ENCODE measurements at places on chromosomes 5 and 9.

GRCh38 chr9:72958485-72959281 lies 5.8 kb upstream of the ALDH1A1 start:
- DNase-seq = no peak

GRCh38 chr5:3043600-3043999 lies 292.1 kb upstream of the IRX2 start:
- DNase-seq = no peak

GRCh38 chr9:16029796-16030363 lies 477.0 kb downstream of the CCDC171 start:
- no peak for DNase-seq

GRCh38 chr9:109391176-109391575 lies 70.3 kb upstream of the EPB41L4B start:
- DNase-seq = no peak

GRCh38 chr9:72674961-72675360 lies 153.6 kb downstream of the TMC1 start:
- no peak for DNase-seq

- no peak for DNase-seq
Measured at GRCh38 chr9:98482226-98482625, 226.5 kb downstream of the GABBR2 start.

DNA sequence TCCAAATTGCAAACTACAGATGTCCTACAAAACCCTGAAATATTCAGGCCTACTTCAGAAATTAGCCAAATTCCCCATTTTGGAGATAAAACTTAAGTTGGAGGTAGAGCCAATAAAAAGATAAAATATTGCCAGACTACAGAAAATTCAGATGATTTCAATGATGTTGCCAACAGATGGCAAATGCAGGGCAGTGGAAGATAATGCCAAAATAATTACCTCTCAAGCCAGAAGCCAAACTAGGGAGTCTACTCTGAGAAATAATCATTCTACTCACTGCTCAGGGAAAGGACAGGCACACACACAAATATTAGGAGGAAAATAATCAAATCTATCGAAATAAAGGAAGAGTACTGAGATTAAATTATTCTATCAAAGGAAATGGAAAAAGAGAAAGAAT lies 347.5 kb upstream of the CCNG1 start:
- DNase-seq = no peak

DNA sequence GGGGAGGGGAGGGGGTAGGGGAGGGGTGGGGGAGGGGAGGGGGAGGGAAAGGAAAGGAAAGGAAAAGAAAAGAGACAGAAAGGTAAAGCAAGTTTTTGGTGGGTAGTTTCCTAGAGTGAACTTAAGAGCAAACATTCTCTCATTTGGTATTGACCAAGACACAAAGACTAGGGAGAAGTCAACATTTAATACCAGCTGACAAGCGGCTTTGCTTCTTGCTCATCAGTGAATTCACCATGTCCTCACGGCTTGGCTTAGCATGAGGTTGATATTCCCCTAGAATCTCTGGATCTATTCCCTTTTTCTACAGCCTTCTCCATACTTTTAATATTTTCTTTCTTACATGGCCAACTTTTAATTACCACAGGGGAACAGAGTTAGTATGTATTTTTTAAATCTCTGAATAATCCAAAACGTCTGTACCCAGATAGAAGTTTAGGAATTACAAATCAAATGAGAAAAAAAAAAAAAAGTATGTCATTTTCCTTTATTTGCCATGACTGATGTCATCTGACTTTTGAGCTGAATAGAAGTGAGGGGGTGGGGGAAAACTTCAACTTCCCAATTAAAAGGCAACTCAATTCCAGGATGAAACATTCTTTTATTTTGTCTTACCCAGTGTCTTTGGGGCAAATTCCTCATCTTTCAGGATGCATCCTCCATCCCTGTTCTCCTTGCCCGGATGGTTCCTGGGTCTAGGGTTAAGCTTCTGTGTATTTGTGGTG lies 40.1 kb upstream of the GLIS3 start:
- DNase-seq = no peak

DNA sequence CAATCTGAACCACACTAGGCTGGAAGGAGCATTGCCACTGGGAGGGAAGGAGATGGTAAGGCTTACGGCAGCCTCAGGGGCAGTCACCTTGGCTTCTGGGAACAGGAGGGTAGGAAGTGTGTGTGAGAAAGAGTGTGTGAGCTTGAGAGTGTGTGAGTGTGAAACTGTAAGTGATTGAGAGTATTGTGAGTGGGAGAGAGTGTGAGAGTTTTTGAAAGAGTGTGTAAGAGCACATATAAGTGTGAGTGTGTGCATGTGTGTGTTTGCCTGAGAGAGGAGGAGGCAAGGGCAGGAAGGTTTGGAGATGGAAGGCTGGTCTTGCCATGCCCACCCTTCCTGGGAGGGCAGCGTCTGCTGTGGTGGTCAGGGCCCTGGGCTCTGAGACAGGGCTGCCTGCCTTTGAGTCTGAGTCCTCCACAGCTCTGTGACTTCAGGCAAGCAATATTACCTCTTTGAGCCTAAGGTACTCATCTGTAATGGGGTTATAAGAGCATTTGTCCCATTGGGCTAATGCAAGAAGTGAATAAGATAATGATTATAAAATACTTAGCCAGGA lies 51.9 kb upstream of the BOD1 start:
- no peak for DNase-seq

GRCh38 chr9:22622815-22623214 lies 176.2 kb downstream of the DMRTA1 start:
- DNase-seq = no peak

GRCh38 chr5:172530406-172530805 lies 76.1 kb upstream of the SH3PXD2B start:
- no peak for DNase-seq

- DNase-seq = peak; percentile 80
Measured at GRCh38 chr9:7287065-7287464, 512.5 kb downstream of the DMAC1 start.

DNA sequence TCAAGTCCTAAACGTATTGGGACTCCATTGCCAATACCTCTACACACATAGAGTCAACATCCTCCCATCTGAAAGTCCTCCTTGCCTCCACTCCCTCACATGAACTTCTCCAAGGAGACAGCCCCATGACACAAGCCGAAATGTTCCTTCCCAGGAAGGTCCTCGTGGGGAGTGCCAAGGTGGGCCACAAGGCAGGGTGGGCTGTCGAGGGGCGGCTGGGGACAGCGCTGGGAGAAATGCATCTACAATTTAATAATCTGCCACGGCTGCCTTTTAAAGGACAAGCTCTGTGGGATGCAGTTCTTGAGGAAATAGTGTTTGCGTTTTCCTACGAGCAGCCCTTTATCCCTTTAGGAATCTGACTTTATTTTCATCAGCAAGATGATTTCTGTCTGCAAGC lies 138.7 kb downstream of the GABBR2 start:
- no peak for DNase-seq

- no peak for DNase-seq
Measured at GRCh38 chr9:132894862-132895835, 16.5 kb downstream of the SPACA9 start.

GRCh38 chr9:123713282-123713681 lies 216.6 kb downstream of the DENND1A start:
- DNase-seq = no peak

GRCh38 chr5:156208271-156208670 lies 118.7 kb upstream of the SGCD start:
- DNase-seq = no peak

DNA sequence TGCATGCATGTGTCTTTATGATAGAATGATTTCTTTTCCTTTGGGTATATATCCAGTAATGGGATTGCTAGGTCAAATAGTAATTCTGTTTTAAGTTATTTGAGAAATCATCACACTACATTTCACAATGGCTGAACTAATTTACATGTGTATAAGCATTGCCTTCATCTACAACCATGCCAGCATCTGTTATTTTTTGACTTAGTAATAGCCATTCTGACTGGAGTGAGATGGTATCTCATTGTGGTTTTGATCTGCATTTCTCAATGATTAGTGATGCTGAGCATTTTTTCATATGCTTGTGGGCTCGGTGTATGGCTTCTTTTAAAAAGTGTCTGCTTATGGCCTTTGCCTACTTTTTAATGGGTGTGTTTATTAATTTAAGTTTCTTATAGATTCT lies 102.3 kb upstream of the CCDC112 start:
- DNase-seq = no peak

DNA sequence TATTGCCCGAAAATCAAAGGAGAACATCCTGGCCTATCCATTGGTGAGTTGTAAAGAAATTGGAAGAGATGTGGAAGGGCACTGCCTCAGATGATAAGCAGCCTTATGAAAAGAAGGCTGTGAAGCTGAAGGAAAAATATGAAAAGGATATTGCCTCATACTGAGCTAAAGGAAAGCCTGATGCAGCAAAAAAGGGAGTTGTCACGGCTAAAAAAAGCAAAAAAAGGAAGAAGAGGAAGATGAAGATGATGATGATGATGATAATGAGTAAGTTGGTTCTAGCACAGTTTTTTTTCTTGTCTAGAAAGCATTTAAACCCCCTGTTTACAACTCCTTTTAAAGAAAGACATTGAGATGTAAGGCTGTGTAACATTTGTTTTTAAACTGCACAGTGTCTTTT lies 59.8 kb upstream of the ZBED3 start:
- DNase-seq = no peak

DNA sequence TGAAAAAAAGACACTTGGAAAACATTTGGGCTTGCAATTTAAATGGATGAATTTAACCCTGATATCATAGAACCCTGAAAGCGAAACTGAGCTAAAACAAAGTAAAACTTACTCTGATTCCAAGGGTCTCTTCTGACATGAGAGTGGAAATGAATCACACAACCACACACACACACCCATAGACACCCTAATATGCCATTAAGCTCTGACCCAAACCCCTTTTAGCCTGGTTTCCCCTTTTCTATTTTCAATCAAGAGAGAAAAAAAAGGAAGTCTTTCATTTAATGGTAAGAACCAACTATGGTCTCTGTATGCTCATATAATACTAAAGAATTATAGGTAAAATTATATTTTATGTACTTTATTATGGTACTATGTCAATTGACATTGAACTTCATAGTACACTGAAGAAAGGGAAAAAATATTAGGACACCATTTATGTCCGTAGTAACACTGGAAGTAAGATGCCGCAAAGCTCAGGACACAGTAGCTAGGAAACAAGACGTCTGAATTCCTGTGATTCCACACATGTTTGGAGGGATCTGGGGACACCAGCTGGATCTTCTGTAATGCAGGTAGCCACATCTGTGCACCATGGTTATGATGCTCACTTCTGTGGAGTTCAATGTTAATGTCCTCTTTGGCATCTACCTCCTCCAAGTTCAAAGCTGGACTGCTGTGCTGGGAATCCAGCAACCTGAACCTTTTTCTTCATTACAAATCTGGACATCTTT lies 95.8 kb downstream of the PCSK1 start:
- DNase-seq = no peak

DNA sequence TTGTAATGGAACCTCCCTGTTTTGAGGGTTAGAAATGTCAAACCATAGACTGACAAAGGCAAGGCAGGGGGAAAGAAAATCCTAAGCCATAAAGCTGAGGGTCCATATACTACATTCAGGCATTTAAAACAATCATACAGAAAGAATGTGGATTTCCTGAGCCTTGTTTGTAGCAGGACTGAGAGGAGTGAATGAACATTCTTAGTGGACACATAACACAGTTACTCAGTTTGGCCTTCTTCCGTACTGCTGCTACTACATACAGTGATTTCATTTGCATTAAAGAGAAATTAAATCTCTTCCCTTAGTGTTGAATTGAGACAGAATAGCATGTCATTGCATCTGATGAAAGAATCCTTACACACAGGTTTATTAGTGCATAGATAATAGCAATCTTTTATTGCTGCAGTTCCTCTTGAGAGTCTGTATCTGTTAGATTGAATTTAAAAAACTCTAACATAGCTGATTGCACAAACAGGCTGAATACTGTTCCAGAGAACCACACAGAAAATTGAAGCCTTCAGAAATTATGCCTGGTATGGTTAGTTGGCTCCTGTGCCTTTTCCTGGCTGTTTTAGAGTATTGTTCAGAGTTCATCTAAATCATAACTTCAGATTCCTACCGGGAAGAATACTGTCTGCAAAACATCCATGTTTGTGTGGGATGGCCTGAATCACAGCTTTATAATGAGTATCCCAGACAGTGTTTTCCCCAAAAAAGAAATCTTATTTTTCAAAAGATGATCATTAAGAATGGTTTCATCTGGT lies 2.0 kb upstream of the MTX3 start:
- DNase-seq = no peak

- DNase-seq = no peak
Measured at GRCh38 chr5:35478856-35479682, 138.6 kb upstream of the SPEF2 start.

GRCh38 chr9:131666029-131666428 lies 73.8 kb downstream of the RAPGEF1 start:
- no peak for DNase-seq

DNA sequence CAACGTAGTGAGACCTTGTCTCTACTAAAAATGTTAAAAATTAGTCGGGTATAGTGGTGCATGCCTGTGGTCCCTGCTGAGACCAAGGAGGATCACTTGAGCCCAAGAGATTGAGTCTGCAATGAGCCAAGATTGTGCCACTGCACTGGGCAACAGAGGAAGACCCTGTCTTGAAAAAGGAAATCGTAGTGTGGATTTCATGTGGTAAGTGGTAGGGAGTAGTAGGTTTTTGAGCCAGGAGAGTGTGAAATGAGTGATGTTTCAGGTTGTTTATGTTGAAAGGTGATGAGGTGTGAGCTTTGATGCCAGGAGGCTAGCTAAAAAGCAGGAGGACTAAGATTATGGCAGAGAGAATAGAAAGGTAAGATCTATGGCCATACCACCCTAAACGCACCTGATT lies 5.9 kb downstream of the MATR3 start:
- DNase-seq = no peak

DNA sequence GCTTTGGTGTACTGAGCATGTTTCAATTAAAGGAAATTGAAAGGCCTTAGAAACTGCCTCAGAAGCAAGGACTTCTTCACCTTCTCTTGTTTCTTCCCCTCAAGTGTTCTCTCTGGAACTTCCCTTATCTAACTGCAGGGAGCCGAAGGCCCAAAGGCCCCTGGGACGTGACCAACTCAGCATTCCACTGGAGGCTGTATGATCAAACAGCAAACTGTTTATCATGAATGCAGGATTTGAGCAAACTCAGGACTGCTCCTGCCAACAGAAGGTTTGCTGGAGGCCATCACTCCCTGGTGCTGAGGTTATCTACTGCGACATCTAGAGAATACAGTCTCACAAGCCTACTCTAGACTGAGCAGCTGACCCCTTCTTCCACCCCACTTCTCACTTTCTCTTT lies 4.8 kb upstream of the CDH10 start:
- DNase-seq = no peak

DNA sequence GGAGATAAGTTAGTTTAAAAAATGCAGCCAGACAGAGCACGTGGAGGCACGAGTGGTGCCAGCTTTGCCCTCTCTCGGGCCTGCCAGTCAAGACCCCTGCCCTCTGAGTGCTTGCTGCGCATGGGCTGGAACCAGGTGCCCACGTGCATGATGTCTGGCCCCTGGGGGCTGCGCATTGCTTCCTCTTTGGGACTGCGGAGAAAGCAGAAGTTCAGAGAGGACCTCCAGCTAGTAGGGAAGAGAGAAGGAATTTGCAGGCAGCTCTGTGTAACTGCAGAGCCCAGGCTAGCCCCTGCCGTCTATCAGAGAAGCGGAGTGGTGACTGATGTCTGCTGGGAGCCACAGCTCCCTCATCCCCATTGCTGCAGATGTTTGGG lies 9.7 kb upstream of the RNU6ATAC start:
- no peak for DNase-seq

GRCh38 chr9:117494401-117495090 lies 79.7 kb upstream of the ASTN2 start:
- peak; percentile 69 for DNase-seq

All from NCI-H774 (cell line).